ENCODE measurements at places on chromosomes 6 and 20.

DNA sequence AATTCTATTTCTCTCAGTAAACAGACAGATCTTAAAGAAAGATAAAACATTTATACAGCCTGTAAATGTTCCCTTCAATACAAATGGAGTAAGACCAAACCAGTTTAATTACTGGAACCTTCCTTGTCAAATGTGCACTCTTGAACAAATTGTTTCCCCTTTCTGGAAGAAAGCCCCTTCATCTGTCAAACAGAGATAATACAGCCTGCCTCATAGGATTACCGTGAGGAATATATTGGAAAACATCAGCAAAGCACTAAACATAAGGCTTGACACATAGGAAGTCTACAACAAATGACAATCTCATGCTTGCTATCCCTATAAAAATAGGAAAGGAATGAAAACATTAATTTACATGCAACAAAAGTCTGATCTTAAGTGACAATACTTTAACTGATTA, 173.8 kb downstream of the PTPRK start:
- no peak for DNase-seq

DNA sequence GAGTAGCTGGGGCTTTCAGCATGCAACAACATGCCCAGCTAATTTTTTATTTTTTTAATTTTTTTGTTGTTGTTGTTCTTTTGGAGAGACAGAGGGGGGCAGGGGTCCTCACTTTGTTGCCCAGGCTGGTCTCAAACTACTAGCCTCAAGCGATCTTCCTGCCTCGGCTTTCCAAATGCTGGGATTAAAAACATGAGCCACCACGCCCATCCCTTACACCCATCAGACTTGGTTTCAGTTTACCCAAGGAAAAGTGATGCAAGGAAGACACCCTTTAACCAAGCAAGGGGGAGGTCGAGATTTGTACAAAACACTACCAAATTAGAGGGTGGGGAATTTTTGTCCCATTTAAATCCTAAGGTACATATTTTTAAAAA, 210.1 kb downstream of the ARHGAP18 start:
- no peak for DNase-seq

GRCh38 chr20:32789896-32790750, 27.9 kb downstream of the DNMT3B start:
- DNase-seq: peak; percentile 91

GRCh38 chr20:18783385-18783959, 30.1 kb upstream of the SCP2D1 start:
- DNase-seq: no peak

DNA sequence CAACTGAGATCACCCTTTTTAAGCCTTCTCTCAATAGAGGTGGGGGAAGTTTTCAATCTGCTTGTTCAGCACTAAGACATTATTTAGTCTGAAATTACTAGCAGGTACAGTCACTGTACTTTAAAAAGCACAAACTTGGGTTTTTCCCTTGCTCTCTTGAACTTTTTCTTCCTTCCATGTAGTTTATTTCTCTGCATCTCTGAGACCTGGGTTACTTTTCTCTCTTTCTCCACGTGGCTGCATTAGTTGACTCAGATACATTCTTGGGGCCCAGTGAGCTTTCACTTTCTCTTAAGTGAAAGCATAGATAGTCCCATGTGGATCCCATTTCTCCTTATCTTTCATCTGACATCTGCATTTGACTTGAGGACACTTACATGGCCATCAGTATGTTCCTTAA, 433.9 kb upstream of the MAP3K7 start:
- no peak for DNase-seq

- DNase-seq: peak; percentile 6
Observed at GRCh38 chr6:86192123-86192522, 549.4 kb upstream of the SYNCRIP start.

- DNase-seq: no peak
Observed at GRCh38 chr6:38021571-38021970, 202.0 kb downstream of the ZFAND3 start.

DNA sequence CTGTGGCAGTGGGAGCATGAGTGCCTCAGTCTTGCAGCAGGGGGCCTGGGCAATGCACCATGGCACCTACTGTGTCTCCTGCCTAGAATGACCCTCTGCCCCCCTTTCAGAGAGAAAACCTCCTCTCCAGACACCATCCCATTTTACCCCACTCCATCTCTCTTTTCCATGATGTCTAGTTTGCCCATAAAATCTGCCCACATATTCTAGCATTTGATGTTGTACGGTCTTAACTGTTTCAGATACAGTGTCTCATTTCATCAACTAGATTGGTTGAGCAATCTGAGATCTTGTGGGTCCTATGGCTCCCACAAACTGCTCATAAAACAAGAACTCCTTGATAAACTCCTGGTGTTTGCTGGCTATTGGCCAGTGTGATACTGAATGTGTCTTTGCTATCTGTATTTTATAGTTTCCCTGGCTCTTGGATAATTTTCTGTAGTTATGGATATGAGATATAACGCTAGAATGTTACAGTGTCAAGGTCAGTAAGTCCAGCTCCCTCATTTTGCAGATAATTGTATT, 8.1 kb downstream of the PNPLA1 start:
- DNase-seq: no peak

DNA sequence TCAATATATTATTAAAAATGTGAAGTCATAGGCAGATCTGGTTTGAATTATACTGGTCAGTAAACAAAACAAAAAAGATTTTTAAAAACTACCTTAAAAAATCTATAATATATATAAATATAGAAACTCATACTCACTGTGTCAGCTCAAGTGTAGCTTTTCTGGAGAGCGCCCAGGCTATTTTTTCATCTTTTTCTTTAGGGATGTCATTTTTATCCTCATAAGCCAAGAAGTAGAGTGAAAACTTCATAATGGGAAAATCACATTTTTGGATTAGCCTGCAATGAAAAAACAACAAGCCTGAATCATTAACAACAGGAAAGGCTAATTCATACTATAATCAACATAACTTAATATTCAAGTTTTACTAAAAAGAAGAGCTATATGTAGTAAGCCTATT, 18.7 kb downstream of the GLO1 start:
- DNase-seq: no peak

DNA sequence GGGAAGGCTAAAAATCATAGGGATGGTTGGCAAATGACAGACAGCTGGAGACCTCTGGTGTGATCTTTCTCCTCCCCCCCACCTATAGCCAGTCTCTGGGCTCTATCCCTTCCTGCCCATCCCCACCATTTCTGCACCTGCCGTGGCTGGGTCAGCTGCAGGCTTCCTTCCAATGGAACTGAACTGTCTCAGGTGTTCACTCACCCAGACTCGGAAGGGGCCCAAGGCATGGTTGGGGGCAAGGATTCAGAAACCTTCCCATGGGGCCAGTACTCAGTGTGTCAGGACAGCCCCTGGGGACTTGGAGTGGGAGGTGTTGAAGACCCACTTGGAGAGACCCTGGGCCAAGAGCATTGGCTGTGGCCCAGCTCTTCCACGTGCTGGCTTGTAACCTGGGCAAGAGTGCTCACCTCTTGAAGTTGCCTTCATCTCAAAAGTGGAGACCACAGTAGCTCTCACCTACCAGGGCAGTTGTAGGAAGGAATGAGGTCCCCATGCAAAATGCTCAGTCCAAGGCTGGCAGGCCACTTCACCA, 1.7 kb upstream of the PHACTR3 start:
- DNase-seq: no peak

GRCh38 chr20:35515949-35516645, 13.4 kb downstream of the C20orf173 start:
- DNase-seq: no peak

- DNase-seq: no peak
Observed at GRCh38 chr20:60352017-60352416, 393.8 kb downstream of the CDH26 start.

- peak; percentile 87 for DNase-seq
Observed at GRCh38 chr6:168201383-168201782, 118.2 kb downstream of the DACT2 start.

- DNase-seq: no peak
Observed at GRCh38 chr6:18347021-18347577, 40.1 kb upstream of the RNF144B start.

DNA sequence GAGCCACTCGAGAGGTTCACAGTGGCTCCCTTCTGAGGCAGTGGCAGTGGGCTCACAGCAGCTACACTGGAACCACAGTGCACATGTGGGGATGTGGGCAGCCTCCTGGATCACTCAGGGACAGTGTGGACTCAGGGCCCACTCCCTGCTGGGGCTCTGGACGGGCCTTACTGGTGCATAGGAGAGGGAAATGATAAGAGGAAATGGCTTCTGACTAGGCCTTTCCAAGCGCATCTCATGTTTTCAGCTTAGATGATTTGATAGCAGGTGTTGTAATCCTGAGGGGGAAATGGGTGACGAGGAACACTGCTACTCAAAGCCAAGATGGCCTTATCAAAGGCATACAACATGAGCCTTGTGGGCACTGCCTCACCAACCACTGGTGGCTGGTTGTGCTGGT, 44.0 kb downstream of the PANK2 start:
- DNase-seq: no peak

DNA sequence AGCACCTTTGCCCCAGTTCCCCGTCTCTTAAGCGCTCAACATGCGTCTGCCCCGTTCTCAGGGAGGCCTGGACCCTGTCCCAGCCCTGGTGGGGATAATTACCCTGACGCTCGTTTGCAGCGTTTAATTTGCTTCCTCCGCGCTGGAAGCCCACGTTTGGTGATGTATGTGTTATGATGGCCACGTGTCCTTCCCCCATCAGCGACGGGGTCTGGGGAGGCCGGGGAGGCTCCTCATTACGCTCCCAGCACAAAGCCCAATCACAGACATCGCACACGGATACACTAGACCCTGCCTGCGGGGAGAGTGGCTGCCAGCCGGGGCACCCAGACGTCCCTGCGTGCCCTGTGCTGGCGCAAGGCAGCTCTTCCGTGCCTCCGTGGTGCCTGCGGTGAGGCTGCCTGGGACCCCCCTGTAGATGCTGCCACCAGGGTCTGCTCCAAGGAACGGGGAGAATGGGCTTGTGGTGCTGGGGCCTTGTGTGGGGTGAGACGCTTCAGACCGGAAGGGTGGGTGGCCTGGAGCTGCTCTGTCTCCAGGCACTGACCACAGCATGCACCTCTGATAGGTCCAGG, 10.2 kb upstream of the CHRNA4 start:
- no peak for DNase-seq

GRCh38 chr6:43506171-43506570, 4.0 kb downstream of the LRRC73 start:
- peak; percentile 46 for DNase-seq

DNA sequence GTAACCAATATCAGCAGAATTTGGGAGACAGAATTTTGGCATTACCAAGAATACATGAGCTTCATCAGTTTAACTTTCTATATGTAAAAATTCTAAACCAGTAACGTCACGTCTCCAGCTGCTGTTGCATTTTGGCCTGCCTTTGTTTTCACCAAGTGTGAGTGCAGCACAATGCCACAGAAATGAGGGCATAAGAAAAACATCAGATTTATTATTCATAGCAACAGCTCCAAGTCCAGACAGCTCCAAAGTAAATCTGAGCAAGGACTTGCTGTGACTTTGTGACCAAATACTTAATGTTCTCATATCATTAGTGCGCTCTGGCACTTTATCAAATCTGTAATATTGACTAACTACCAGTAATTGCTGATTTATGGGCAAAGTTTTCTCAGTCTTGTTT, 11.0 kb upstream of the FBXL4 start:
- DNase-seq: no peak

DNA sequence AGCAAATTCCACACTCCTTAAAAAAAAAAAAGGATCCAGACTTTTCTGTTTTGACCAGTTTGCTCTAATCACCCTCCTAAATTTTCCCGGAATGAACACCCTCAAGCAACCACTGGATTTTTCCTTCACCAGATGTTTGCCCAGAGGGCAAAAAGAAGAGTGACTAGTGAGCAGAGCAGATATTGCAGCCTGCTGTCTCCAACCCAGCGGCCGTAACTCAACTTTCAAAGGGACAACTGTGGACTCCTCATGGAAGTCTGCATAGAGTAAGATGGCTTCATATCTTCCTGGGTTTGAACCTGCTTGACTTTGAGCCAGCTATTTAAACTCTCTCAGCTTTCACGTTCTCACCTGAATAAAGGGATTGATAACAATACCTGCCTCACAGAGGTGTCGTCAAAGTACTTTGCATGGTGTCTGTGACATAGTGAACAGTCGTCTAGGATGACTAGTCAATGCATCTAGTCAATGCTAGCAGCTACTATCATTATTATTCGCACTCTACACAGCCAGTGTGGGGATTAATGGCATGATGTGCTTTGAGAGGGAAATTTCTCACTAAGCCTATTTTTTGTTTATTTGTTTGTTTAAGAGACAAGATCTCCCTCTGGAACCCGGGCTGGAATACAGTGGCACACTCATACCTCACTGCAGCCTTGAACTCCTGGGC, 92.2 kb upstream of the HIVEP1 start:
- DNase-seq: no peak

DNA sequence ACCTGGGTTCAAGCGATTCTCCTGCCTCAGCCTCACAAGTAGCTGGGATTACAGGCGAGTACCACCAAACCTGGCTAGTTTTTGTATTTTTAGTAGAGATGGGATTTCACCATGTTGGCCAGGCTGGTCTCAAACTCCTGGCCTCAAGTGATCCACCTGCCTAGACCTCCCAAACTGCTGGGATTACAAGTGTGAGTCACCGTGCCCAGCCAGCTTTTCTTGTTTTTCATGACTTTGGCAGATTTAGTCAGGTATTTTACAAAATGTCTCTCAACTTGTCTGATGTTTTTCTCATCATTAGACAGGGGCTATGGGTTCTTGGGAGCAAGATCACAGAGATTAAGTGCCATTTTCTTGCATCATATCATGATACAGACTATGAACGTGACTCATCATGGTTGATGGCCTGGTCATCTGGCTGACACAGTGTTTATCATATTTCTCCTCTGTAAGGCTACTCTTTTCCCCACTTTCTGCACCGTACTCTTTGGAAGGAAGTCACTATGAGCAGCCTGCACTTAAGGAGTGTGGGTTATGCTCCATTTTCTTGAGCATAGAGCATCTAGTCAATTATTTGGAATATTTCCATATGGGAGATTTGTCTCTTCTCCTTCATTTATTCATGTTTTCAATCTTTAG, 67.8 kb downstream of the RNF182 start:
- no peak for DNase-seq

GRCh38 chr6:56299916-56300315, 52.5 kb upstream of the COL21A1 start:
- no peak for DNase-seq

DNA sequence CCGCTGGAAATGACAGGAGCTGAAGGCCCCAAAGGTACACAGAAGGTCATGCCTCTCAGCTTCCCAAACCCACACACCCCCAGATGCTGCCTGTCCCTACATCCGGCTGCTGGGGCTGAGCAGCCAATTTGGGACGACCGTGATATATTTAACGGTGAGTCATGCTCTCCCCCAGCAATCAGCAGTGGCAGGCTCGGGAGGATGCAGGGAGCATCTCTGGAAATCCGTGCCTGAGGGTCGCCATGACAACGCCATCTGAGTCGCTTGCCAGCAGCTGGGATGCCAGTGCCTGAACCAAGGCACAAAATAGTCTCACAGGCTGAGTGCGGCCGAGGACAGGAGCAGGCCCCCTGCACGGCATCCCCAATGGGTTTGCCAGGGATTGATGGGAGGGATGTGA, 57.9 kb downstream of the KCNB1 start:
- peak; percentile 35 for DNase-seq

DNA sequence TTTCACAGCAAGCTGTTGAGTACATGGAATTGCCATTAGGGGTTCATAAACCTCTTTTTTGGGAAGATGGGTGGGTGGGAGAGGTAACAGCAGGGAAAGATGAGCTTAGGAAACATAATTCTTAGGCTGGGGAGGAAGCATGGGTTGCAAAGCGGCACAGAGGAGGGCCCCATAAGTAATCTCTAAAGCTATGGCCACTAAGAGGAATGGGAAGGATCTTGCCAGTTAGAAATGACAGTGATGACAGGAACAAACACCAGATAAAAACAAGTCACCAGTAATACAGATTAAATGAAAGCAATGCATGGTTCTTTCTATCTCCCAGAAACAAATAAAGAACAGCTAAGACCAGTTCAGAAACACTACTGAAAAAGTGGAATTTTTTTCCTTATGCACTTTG, 31.0 kb upstream of the PRELID3B start:
- DNase-seq: no peak

Data from H7 (cell line).